ENCODE measurements at places on chromosomes 6 and 20.
A peak's percentile ranks its signal among the peaks of the same experiment; 100 is the strongest.

- DNase-seq, result no peak
- no peaks in the 10 kb centered on the region for H3K4me1 ChIP-seq
- H3K36me3 ChIP-seq, result no peaks in the 10 kb centered on the region
- no peak overlapping the region for H3K27ac ChIP-seq
- H3K4me3 ChIP-seq, result no peak overlapping the region
- no peaks in the 10 kb centered on the region for H3K27me3 ChIP-seq
Observed at GRCh38 chr6:104599821-104600638, 259.7 kb downstream of the HACE1 start.

DNA sequence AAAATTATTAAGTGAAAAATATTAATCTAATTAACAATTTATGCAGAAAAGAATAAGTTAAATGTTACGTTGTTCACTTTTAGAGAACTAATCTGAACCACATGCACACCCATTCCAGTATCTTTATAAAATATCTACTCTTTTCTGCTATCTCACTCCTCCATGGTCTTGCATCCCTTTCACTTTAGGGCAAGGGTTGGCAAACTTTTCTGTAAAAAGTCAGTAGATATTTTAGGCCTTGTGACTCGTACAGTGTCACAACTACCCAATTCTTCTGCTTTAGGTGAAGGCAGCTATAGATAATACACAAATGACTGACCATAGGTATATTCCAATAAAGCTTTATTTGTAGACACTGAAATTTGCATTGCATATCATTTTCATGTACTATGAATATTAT lies 39.7 kb upstream of the SUPT3H start:
- DNase-seq, result no peak
- peaks cover 17% of the 10 kb centered on the region for H3K4me1 ChIP-seq
- H3K27ac ChIP-seq, result no peak overlapping the region
- no peak overlapping the region for H3K4me3 ChIP-seq
- peaks cover 54% of the 10 kb centered on the region for H3K27me3 ChIP-seq

DNA sequence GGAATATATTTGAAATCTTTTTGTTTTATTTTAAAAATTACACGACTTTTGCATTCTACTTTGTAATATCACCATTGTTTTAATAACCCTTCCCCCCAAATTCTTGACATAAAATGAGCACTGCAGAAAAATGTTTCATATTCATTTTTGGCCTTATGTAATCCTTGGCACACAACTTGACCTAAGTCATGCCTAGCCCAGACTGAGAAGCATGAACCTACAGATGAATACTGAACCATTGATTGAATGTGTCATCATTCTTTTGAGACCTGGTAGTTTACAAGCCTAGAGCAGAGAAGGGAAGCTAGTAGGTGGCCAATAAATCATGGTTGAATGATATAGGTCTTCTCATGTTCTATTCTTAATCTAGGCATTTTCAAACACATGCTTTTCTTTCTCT lies 89.4 kb upstream of the EDN1 start:
- no peaks in the 10 kb centered on the region for H3K4me1 ChIP-seq
- no peaks in the 10 kb centered on the region for H3K36me3 ChIP-seq
- no peak overlapping the region for H3K27ac ChIP-seq
- no peak for DNase-seq
- H3K4me3 ChIP-seq, result no peak overlapping the region

- no peak overlapping the region for H3K27ac ChIP-seq
- H3K27me3 ChIP-seq, result no peaks in the 10 kb centered on the region
- no peak overlapping the region for H3K4me3 ChIP-seq
Observed at GRCh38 chr6:145327586-145327985, 407.7 kb downstream of the EPM2A start.

GRCh38 chr20:45354423-45355208 lies 6.4 kb upstream of the SDC4 start:
- no peak for DNase-seq
- H3K36me3 ChIP-seq, result no peaks in the 10 kb centered on the region
- H3K4me3 ChIP-seq, result peak overlapping the region; percentile 5
- peaks cover 38% of the 10 kb centered on the region for H3K4me1 ChIP-seq
